ENCODE measurements at places on chromosomes 16 and 17.

DNA sequence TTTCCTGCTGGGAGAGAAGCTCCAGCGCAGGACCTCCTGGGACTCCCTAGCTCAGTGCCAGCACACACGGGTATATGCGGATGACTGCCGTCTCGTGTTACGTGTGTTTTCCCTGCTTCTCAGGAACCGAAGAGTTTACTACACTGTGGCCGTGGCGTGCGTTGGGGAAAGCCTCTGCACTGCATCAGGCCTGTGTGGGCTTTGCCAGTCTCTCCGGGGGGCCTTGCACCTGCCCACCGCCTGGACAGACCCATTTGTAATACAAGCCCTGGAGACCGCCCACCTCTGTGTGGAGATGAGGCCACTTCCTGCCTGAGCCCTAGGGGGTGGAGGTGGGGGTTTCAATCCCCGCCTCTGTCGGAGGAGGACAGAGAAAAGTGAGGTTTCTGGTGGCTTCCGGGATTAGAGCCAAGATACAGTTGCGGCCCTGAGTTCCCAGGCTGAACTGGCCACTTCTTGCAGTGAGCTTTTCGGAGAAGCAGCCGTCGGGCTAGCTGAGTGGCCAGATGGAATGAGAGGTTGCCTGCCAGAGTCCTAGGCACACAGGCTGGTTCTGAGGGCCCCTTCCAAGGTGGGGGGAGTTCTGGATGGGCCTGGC is 43.4 kb upstream of the GSE1 start:
- no peak for DNase-seq

GRCh38 chr16:31273676-31274075 is 13.9 kb downstream of the ITGAM start:
- DNase-seq = no peak

DNA sequence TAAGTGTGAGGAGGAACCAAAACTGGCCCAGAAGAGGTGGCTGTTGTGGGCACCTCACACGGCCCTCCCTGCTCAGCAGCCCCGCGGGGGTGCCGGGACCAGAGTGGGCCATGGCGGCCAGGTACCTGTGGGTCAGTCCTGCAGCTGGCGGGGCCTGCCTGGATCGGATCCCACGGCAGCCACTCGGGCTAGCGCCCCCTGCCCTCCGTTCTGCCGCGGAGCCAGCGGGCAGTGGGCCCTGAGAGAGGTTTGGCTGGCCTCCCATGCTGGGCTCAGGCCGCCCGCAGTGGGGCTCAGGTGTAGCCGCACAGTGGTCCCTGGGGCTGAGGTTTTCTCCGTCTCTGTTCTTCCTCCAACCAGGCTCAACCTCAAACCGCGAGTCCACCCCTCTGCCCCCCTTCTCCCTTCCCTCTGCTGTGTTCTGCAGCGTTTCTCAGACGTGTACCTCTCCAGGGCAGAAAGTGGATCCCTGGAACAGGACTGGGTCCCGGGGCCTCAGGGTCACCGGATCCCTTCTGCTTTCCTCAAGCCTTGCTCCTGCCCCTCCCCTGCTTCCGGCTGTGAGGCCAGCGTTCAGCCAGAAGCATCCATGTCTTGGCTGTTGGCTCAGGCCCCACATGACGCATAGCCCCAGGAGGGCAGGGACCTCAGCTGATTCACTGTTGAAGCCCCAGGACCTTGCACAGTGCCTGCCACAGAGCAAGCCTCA is 28.6 kb upstream of the ITGA3 start:
- no peak for DNase-seq

- no peak for DNase-seq
Observed at GRCh38 chr17:81342269-81343070, 47.4 kb upstream of the SLC38A10 start.

DNA sequence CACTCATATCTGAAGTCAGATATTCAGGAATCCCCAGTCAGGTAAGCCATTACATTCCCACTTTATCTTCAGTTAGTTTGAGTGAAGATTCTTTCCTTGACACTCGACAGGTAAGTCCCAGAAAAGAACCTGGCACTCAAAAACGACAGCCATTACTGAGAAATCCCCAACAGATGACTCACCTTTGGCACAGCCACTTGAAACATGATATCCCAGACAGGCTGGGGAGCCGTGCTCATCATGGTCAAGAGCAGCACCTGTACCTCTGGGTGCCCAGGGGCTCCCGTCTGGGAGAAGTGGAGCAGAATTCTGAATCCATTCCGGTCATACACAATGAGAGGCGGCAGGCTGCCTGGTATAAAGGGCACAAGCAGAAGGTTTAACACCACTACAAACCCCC is 16.8 kb upstream of the COG7 start:
- no peak for DNase-seq

DNA sequence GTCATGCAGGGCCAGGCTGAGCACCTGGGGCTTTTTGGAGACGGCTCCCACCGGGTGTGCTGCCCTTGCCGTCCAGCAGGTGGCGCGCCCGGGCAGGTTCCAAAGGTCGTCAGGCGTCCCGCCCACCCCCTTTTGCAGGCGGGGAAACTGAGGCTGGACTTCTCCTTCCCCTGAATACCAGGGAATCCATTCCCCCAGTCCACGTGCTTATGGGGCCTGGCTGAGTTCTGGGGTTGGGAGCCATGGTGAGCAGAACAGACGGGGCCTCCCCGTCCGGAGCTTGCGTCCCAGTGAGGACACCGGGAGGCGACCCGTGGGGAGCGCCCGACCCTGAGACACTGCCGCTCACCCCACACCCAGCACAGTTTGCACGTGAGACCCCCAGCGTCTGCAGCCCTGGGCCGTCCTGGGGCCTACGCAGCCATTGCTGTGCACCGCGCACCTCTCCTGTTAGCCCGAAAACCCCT is 51.8 kb upstream of the JPH3 start:
- DNase-seq = peak; percentile 16

DNA sequence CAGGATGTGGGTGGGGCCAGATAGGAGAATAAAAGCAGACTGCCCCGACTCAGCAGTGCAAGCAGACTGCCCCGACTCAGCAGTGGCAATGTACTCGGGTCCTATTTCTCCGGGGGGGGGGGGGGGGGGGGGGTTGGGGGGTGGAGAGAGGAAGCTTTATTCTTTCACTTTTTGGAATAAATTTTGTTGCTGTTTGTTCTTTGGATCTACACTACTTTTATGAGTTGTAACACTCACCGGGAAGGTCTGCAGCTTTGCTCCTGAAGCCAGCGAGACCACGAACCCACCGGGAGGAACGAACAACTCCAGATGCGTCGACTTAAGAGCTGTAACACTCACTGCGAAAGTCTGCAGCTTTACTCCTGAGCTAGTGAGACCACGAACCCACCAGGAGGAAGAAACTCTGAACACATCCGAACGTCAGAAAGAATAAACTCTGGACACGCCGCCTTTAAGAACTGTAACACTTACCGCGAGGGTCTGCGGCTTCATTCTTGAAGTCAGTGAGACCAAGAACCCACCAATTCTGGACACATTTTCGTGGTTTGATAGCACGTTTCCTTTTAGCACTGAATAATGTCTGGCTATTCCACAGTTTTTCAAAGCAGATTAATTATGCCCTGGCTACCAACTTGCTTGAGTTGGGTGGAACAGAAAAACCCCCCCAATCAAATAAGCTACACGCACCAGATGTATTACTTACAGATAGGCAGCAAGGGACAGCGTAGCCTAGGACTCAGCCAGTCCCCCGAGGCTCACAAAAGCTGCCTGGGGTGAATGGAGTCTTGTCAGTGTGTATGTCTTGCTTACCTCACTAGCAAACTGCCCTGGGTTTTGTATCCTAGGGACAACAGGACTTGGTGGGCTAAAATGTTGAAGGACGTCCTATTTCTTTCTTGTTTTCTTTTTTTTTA is 11.9 kb downstream of the FZD2 start:
- DNase-seq = no peak

- DNase-seq = no peak
Observed at GRCh38 chr17:76581515-76581914, 4.1 kb downstream of the ST6GALNAC2 start.

GRCh38 chr17:79424471-79425185 is 186.2 kb downstream of the RBFOX3 start:
- no peak for DNase-seq

- peak; percentile 51 for DNase-seq
Observed at GRCh38 chr16:21646721-21647561, 5.5 kb downstream of the IGSF6 start.

DNA sequence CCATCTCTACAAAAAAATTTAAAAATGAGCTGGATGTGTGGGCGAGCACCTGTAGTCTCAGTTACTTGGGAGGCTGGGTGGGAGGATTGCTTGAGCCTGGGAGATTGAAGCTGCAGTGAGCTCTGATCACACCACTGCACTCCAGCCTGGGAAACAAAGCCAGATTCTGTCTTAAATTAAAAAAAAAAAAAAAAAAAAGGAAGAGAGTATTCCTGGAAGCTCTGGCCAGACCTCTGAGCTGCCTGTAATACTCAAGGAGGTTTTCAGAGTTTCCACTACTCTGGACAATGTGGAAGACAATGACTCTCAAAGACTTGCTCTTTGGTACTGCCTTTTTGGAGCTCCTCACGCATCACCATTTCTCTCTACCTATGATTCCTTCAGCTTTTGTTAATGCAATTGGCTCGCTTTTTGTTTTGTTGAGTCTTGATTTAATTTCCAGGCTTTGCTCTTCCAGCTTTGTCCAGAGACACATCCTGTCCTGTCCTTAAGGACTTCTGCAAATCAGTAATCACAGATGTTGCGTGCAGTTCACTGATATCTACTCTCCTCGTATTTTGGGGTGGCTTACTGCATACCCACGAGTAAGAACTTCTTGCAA is 10.8 kb downstream of the CHD9 start:
- no peak for DNase-seq

DNA sequence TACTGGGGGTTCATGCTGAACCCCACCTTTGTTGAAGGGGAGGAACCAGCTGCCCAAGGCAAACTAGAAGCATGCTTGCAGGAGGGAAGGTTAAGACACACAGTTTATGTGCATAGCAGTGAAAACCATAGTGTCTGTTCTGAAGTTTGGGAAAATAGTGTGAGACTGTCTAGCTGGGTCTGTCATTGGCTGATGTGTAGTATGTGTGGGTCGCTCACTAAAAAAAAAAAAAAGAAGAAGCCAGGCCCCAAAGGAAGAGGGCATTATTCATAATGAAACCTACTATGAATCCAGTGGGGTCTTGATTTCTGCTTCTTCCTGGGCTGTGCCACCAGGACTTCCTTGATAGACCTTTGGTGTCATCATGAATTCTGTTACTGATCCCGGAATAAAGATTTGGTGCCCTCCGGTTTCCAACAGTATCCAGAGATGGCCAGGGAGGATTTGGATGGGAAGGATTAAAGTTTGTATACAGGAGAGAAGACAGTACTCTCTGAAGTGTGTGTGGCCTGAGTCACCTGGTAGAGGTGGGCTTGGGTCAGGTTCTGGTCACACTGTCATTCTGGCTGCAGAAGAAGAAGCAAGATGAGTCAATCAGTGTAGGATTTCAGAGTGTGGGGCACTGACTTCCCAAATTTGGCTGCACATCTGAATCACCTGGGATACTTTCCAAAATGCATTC is 220.3 kb downstream of the PRKCA start:
- no peak for DNase-seq

DNA sequence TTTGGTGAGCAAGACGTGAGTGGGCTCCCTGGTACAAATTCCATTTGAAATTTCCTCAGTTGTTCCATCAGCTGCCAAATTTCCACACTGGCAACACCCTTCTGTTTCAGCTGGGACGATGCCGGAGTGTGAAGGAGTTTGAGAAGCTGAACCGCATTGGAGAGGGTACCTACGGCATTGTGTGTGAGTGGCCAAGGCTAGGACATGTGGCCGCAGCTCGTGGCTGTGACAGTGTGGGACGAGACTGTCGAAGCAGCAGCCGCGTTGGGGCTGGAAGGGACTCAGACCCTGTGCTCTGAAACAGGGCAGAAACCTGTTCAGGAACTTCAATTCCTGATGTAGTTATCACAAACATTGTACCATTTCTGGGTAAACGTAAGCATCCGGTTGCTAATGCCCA is 2.7 kb downstream of the CDK10 start:
- DNase-seq = no peak

GRCh38 chr16:84819644-84820304 is at the start of gene CRISPLD2:
Gene CRISPLD2, plus strand, starts transcription at chr16:84819985. Its CDS starts 18,511 bp downstream, at chr16:84838496.
- DNase-seq = peak; percentile 60

GRCh38 chr16:79089735-79090284 is 510.7 kb downstream of the MAF start:
- peak; percentile 17 for DNase-seq

DNA sequence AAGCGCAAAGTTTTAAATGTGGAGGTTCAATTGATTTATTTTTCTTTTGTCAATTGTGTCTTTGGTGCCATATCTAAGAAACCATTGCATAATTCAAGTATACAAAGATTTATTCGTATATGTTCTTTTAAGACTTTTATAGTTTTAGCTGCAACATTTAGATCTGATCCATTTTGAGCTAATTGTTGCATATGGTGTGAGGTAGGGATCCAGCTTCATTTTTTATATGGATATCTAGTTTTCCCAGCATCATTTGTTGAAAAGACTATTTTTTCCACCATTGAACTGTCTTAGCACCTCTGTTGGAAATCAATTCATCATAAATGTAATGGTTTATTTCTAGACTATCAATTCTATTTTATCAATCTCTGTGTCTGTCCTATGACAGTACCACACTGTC is 2.1 kb upstream of the CCR7 start:
- no peak for DNase-seq

GRCh38 chr16:4496305-4496704 is 20.1 kb downstream of the HMOX2 start:
- no peak for DNase-seq

GRCh38 chr17:81233811-81234505 is 4.9 kb downstream of the TEPSIN start:
- no peak for DNase-seq

DNA sequence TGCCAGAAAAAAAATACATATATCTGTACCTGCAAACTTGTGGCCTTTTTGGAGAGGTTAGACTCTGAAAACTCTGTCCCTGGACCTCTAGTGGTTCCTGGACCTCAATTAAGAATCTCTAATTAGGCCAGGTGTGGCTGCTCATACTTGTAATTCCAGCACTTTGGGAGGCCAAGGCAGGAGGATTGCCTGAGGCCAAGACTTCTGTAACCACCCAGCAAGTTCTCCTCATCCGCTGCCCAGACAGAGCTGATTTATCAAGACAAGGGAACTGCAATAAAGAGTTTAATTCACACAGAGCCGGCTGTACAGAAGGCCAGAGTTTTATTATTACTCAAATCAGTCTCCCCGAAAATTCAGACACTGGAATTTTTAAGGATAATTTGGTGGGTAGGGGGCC is 4.2 kb downstream of the ASPA start:
- no peak for DNase-seq

- DNase-seq = no peak
Observed at GRCh38 chr17:11813871-11814270, 183.4 kb downstream of the ZNF18 start.

DNA sequence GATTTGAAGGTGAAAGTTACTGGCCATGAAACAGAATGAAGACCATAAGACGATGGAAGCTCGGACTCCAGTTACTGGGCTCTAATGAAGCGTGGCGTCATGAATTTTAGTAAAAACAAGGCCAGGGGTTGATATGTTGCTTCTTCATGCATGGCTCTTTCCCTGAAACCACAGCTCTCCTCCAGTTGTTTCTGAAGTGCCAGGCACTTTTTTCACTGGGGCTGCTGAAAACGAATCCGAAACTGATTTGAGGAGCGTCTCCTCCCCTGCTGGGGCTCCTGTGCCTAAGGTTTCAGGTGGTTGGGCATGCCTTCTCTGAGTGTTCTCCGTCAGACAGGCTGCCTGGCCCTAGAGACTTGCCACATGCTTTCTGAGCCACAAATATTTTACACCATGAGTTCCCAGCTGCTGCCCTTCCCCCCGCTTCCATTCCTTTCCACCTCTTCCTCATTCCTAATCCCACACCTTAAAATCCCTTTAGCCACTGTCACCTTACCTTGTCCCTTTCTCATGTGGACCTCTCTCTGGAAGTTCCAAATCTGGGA is 3.7 kb upstream of the MYL4 start:
- DNase-seq = peak; percentile 53

GRCh38 chr16:88681709-88682451 is 4.4 kb downstream of the SNAI3 start:
- DNase-seq = no peak
